ENCODE measurements at places on chromosomes 7 and 10.

DNA sequence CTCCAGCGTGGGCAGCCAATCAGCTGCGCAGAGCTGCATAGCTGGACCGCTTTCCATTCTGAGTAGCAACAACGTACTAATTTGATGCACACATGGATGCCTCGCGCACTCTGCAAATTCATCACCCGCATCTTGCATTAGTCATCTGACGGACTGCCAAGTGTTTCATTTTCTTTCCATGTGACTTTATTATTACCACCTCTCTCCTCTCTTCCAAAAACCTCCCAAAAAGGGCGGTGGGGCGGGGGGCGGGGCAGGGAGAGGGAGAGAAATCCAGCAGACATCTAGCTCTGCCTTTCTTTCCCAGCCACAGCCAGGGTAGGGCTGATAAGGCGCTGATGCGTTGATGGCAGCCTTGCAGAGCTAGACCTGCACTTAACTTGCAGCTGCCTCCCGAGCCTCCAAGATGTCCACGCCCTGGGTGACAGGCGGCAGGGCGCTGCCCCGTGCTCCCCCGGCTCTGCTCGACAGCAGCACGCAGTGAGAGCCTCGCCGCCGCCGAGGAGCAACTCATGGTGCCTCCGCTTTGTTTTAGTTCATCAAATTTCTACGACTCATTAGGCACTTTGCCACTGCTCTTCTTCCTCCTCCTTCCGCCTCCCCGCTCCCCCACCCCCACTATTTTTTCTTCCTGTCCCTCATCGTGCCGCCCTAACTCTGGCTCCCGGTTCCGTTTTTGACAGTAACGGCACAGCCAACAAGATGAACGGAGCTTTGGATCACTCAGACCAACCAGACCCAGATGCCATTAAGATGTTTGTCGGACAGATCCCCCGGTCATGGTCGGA is 147.3 kb downstream of the CELF2 start:
- peak; percentile 57 for DNase-seq

- no peak for DNase-seq
These were observed 309.2 kb downstream of the GFRA1 start for GRCh38 chr10:115963848-115964247.

- no peak for DNase-seq
These were observed at the start of gene RAPGEF5 for GRCh38 chr7:22356701-22357310. Gene RAPGEF5, minus strand, starts transcription at chr7:22357154. Its CDS starts 94 bp downstream, at chr7:22357060.

GRCh38 chr7:39700932-39701331 is 77.6 kb downstream of the RALA start:
- no peak for DNase-seq

DNA sequence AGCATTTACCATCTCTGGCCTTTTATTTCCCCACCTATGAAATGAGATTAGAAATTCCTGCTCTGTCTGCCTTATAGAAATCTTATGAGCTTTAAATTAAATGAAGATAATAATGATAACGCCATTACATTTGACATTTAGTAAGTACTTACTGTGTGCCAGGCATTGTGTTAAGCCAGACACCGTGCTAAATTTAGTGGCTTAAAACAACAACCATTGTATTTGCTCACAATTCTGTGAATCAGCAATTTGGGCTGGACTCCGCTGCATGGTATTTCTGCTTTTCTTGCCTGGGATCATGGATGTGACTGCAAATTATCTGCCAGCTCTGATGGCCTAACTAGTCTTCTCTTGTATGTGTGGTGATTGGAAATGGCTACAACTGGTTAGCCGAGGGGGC is 56.4 kb upstream of the CCDC6 start:
- no peak for DNase-seq

GRCh38 chr7:134926396-134926795 is 59.9 kb upstream of the AGBL3 start:
- no peak for DNase-seq

GRCh38 chr7:101940830-101941229 is 123.4 kb downstream of the CUX1 start:
- no peak for DNase-seq

- DNase-seq, result no peak
These were observed 21.3 kb downstream of the TSPAN15 start for GRCh38 chr10:69472544-69472943.

- no peak for DNase-seq
These were observed 78.7 kb downstream of the EMX2 start for GRCh38 chr10:117621196-117621595.

DNA sequence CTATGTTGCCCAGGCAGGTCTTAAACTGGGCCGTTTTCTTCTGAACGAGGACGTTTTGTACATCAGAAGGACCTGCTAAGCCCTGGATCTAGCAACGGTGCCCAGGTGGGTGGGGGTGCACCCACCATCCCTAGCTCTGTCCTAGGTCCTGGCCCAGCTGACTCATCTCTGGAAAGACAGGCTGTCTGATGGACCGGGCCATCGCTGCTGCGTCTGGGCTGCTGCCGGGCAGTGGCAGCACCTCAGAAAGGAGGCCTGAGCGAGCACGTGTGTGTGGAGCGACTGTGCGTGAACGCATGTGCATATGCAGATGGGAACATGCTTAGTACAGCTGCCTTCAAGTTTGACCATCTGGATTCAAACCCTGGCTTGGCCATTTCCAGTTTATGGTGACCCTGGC is 7.3 kb upstream of the ELFN1 start:
- no peak for DNase-seq

- DNase-seq, result no peak
These were observed 898.6 kb upstream of the POT1 start for GRCh38 chr7:125828153-125828700.

DNA sequence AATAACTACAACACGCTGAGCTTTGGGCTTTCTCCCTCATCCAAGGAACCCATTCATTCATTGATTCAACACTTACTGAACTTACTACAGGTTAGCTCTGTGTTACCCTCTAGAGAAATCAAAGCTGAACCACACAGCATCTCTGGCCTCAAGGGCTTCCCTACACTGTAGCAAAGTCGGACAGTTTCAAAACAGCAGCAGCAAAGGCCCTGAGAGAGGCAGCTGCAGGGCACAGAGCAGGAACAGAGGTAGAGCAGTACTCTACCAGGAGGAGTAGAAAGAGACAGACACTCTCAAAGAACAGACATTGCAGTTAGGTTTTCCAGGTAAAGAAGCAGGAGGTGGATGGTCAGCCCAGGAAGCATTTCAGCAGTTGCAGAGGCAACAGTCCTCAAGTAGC is 16.1 kb downstream of the DOCK4 start:
- no peak for DNase-seq

DNA sequence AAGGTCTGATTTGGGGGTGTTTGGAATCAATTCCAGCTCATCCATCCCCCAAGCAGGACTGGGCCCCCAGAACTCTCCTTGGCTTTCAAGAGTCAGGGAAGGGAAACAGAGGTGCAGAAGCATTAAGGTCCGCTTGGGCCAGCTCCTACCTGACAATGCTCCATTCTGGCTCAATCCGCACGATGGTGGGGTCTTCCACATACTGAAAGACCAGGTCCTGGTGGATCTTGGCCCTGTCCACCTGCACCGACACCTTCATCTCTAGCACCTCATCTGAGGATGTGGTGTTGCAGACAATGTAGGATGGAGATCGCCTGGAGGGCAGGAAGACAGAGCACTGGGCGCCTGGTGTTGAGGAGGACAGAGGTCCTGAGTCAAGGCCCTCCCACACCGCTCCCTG is 391.1 kb downstream of the PLXNA4 start:
- no peak for DNase-seq

- DNase-seq, result no peak
These were observed 9.2 kb upstream of the ZNF22 start for GRCh38 chr10:44991571-44991970.

GRCh38 chr7:21412410-21412851 is 15.5 kb upstream of the SP4 start:
- no peak for DNase-seq

GRCh38 chr10:69656742-69657269 is 26.8 kb downstream of the FAM241B start:
- no peak for DNase-seq

- no peak for DNase-seq
These were observed 31.1 kb downstream of the SEMA3E start for GRCh38 chr7:83617858-83618257.

DNA sequence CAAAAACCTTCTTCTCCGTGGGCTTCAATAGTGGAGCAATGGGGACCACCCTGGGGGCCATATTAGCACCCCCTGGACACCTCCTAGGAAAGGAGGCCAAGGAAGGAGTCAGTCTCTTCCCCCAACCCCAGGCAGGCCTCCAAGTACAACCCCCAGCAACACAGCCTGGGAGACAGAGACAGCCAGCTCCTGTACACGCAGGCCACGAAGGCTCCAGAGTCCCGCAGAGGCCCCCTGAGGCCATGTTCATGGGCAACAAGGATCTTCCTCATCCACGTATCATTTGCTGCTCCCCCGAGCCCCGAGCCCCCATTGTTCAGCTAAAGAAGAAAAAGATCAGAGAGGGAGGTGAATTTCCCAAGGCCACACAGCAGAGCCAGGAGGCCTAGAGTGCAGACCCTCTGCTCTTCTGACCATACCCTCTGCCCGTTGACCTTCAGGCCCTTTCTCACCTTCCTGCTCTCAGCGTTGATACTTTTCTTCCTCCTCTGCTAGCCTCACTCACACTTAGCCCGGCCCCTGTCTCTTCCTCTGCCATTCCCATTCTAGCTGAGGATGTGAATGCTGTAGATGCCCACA is 35.9 kb upstream of the MYL10 start:
- no peak for DNase-seq

GRCh38 chr10:75019370-75019769 is 92.1 kb upstream of the SAMD8 start:
- DNase-seq, result no peak

DNA sequence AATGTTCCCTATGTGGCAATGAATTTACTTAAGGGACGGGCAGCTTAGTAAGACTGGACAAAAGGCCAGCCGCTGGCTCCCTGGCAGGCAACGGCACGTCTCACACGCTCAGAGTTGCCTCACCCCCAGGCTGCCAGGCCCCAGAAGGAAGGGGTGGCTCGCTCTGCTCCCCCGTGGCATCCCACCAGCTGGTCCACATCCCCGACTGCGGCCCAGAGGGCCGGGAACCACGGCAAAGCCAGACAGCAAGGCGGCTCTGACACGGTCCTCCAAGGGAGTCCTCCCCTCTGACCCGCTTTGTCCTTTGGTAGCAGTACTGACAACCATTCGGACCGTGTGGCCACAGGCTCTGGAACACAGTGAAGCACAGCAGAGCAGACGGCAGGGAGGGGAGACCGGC is 34.1 kb downstream of the NUDT1 start:
- DNase-seq, result no peak

- DNase-seq, result no peak
These were observed 70.5 kb downstream of the TMEM270 start for GRCh38 chr7:73931502-73931901.

- no peak for DNase-seq
These were observed 257.8 kb upstream of the IMMP2L start for GRCh38 chr7:111820121-111820520.

GRCh38 chr7:135189221-135189662 is 18.7 kb upstream of the CYREN start:
- DNase-seq, result no peak

DNA sequence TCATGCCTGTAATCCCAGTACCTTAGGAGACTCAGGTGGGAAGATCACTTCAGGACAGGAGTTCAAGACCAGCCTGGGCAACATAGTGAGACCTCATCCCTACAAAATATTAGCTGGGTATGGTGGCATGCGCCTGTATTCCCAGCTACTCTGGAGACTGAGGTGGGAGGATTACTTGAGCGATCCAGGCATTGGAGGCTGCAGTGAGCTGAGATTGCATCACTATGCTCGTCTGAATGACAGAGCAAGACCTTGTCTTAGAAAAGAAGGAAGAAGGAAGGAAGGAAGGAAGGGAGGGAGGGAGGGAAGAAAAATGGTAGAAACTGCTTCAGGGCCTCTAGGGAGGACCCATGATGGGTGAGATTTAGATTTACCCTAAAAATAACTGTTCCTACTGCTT is 112.3 kb downstream of the SPDYE5 start:
- DNase-seq, result no peak

DNA sequence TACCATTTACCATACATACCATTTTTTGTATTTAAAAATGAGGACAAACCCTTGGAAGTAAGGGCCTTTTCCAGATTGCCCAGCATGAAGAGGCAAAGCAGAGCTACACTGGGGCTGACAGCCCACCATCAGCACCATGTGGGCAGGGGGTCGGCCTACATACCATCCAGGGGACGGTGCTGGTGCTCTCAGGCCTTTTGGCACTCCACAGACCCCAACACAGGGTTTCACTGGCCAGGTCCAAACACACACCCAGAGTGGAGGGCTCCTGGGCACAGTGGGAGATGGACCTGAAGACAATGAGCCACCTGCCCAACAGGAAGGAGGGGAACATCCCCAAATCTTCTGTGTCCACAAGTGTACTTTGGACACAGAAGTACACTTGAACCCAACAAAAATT is 69.2 kb upstream of the CAMK2B start:
- no peak for DNase-seq

DNA sequence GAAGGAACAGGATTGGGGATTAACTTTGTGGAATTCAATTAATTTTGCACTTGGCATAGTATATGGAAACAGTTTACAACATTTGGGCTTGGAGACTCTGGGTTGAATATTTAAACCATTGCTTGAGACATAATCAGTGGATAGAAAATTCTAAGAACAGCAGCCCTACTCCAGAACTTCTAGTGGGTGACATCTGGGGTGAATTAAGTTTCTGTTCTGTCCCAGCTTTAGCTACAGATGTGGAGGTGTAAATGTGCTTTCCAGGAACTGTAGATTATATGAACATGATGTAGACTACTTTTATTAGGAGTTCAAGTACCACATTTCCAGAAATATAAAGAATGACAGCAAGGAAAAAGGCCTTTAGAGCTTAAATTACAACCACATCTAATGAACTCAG is 51.9 kb upstream of the SKAP2 start:
- no peak for DNase-seq

- no peak for DNase-seq
These were observed 58.2 kb downstream of the DIP2C start for GRCh38 chr10:631266-631665.

DNA sequence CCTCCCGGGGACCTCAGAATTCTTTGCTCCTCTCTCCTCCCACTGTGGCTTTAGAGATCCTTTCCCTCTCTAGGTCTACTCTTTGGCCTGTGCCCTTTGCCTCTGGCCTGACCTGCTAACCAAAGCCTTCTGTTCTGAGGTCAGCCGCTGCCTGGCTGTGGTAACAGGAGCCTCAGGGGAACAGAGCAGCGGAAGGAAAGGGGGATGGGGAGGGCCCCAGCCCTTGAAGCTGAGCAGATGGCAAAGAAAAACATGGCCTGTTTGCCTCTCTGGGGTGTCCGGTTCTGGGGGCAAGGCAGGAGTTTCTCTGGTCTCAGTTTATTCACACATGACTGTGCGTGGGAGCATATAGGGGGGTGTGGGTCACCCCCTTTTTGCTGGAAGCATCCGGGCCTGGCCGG is 28.2 kb downstream of the COL26A1 start:
- DNase-seq, result no peak

GRCh38 chr10:72663971-72664370 is 28.0 kb upstream of the MCU start:
- no peak for DNase-seq

DNA sequence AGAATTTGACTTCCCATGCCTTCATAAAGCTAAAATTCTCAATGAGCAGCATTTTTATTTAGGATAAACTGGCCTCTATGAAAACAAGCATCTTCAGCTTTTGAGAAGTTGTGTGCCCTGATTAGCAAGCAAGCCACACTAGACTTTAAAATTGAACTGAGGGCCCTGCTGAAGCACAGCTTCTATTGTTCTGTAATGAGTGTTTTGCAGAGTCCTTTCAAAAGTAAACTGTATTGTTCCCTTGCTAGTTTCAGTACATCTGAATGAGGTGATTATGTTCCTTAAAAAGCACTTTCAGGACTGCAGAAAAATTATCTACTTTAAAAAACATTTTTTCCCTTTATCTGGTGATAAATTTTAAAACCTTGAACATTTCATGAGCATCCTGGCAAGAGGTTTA is 113.3 kb upstream of the PRPS1L1 start:
- no peak for DNase-seq

All from T-helper 22 cell (primary cell).